ENCODE measurements at places on chromosomes 2 and 18.

DNA sequence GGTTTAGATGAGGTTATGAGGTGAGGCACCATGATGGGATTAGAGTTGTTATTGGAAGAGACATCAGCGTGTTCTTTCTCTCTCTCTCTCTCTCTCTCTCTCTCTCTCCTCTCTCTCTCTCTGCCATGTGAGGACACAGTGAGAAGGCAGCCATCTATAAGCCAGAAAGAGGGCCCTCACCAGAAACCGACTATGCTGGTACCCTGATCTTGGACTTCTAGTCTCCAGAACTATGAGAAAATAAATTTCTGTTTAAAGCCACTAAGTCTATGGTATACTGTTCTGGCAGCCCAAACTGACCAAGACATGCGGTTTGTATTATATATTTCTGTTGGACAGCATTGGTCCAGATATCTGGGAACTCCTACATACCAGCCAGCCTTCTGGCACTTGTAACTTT, 3.5 kb upstream of the LIPG start:
- DNase-seq, result no peak

DNA sequence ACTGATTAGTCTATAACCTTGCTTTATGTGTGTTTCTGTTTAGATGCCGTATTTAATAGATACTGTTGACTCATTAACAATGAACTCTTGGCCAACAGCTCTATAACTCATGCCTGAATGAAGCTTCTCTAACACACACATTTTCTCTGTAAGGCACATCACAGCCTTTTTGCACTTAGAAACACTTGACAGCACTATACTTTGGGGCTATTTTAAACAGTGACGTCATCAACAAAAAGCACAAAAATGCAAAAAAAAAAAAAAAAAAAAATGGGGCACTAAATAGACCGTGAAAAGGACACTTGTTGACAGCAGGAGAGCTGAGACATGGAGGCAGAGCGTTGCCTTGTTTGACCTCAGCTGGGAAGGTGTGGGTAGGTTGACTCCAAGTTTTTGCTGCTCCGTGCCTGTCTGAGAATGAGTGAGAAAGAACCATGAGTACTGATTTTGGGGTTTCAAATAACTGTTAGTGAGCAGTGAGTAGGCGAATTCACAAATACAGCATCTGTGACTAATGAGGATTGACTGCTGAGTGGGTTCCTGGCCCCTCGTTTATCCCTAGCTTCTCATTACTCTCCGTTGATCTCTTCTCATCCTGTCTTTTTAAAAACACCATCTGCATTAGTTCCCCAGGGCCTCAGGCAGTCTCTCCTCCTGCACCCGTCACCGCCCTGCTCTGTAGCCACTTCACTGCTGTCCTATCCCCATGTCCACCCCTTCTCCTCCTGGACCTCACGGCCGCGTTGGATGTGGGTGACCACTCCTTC, 24.4 kb downstream of the SPP2 start:
- no peak for DNase-seq

DNA sequence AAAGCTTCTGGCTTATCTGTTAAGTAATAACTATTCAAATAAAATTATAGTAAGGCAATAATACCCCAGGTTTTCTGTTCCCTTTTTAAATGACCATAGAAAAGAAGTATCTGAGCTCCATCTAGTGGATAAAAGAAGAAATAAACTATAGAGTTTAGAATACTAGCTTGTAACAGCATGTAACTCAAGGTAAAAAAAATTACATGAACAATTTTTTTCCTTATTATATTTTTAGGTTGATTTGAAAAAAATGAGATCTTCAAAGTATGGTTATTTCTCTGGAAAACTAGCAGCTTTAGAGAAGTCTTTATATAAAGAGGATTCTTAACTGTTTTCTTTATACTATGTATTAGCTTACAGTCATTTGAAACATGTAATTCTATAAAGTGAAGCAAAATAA, 58.1 kb downstream of the NCKAP1 start:
- DNase-seq, result peak; percentile 21

DNA sequence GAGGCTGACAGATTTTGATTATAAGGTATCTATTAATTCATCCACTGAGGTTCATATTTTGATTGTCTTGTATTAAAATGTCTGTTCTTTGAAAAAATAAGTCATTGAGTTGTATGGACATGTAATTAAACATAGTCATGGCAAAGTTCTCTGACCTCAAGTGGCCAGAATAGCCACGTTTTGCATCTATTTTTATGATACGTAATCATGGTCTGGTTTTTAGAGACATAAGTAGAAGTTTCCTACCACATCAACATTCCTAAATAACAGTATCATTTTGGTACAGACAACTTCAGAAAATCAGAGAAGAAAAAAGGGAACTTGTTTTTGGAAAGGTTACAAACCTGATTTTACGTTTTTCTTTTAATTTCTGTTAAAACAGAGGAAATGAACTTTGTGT, 47.6 kb downstream of the COL5A2 start:
- DNase-seq, result no peak

DNA sequence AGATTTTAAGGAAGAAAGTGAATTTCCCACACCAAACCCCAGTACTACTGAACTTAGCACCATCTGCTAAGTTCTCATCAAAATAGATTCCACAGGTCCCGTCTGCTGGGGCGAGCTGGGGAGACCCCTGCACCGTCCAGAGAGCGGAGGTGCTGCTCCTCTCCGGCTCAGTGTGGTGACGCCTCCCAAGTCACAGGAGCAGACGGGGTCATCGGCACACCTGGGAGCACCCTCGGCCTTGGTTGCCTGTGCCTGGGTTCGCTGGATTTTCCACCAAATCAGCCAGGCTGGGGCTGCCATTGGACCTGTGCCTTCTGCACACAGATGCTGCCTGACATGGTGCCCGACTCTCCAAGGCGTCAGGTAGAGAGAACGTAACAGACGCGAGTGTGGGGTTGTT, 141.3 kb downstream of the PXDN start:
- no peak for DNase-seq

DNA sequence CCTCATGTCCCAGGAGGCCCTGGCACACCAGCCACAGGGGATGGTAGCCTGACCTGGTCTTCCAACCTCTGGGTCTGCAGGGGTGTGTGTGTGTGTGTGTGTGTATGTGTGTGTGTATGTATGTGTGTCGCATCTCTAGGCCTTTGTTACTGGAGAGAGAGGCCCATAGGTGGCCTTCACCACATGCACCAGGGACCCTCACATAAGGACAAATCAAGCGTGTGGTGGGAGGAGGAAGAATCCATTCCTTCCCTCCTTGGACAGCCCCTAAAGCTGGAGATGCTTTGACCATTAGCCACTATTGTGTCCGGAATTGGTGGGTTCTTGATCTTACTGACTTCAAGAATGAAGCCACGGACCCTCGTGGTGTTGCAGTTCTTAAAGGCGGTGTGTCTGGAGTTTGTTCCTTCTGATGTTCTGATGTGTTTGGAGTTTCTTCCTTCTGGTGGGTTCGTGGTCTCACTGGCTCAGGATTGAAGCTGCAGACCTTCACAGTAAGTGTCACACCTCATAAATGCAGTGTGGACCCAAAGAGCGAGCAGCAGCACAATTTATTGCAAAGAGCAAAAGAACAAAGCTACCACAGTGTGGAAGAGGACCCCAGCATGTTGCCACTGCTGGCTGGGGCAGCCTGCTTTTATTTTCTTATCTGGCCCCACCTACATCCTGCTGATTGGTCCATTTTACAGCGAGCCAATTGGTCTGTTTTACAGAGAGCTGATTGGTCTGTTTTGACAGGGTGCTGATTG, 104.1 kb downstream of the DDX1 start:
- DNase-seq, result no peak

GRCh38 chr2:172387361-172387760, 40.0 kb upstream of the ITGA6 start:
- no peak for DNase-seq

GRCh38 chr2:24824966-24825882, 32.0 kb downstream of the CENPO start:
- peak; percentile 41 for DNase-seq

DNA sequence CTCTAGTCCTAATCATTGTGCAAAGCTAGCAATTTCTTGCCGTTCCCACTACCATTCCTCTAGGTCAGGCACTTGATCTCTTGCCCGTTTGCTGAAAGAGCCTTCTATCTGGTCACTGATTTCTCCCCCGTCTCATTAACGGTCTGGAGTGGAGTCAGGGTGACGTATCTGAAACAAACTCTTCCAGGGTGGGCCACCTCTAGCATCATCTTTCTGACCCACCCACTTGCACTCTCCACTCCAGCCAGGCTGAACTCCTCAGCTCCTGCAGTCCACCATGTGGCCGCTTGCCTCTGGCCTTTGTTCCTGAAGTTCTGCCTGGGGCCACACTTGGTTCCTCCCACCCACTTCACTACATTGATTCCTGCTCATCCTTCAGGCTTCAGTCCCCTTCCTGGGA, 13.3 kb downstream of the BCL2 start:
- DNase-seq, result no peak

GRCh38 chr2:234587341-234588053, 90.6 kb upstream of the ARL4C start:
- no peak for DNase-seq

- DNase-seq, result no peak
These were observed 637.1 kb upstream of the CHAC2 start for GRCh38 chr2:53130441-53130943.

GRCh38 chr2:37469126-37469525, 124.7 kb downstream of the QPCT start:
- no peak for DNase-seq

DNA sequence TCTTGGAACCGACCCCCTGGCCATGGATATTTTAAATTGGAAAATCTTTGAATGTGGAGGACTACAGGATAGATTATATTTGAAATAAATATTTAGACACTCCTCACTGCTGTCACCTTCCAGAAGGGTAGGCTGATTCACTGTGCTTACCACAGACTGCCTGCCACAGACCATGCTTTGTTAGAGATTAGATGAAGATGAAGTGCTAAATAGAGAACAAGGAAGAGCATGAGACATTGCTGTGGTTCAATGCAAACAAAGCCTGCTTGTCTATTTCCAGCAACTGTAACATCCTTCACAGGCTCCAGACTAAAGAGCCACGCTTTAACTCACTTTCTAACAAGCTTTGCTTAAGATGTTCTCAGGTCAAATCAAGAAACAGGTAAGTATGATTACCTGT, 81.0 kb upstream of the TMEM17 start:
- DNase-seq, result no peak

GRCh38 chr2:229920011-229920641, 1.7 kb downstream of the TRIP12 start:
- peak; percentile 58 for DNase-seq

- DNase-seq, result peak; percentile 44
These were observed 4.7 kb upstream of the HPCAL1 start for GRCh38 chr2:10297959-10298531.

DNA sequence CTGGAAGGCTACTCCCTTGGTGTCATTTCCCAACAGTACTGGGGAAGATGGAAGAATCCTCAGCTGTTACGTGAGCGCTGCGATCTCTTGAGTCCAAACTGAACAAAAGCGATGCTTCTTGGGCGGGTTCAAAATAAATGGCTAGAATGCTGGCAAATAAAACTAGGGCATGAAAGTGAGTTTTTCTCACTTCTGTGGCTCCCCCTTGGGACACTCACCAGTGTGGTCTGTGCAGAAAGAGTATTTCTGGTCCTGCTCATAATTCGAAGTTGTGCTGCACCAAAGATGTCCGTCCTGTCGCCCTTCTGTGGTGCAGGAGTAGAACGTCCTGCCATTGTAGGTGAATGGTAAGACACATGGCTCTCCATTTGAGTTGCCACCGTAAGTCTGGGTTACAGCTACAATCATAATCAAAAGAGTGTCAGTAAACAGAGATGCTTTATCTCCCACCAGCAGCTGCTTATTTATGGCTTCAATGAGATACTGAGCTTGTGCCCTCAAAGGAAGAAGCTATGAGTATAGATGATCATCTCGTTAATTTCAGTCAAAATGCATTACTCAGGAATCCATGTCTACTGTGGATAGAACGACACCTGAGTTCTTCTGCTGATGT, 11.8 kb downstream of the FN1 start:
- no peak for DNase-seq

- DNase-seq, result peak; percentile 18
These were observed 133.1 kb upstream of the PELI1 start for GRCh38 chr2:64277101-64277849.

- no peak for DNase-seq
These were observed 309.2 kb downstream of the AGAP1 start for GRCh38 chr2:235803028-235803427.

- no peak for DNase-seq
These were observed 49.3 kb downstream of the DNMT3A start for GRCh38 chr2:25292408-25292807.

DNA sequence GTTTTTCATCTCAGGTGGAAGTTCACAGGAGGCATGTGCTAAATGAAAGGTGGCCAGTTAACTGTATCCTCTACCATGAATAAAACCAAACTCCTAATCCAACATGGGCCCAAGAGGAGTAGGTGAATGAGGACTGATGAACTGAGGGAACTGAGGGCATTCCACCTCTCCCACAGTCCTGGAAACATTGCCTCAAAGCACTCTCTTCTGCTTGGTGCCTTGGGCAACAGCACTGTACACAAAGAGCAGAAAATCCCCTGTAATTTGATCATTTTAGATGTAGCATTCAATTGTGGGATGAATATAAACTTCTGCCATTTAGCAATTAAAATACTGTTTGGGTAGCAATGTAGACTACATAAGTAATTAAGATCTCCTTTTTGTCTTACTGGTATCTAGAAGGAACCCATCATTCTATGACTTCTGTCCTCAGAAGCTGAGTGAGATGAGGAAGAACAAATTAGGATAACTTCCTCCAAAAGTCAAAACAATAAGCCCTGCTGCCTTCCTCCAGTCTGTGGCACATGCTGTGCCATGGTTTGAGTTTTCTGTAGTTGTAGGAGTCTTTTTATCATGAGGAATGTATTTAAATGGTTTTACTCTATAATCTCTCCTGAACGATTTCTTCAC, 86.7 kb upstream of the ZEB2 start:
- no peak for DNase-seq

- no peak for DNase-seq
These were observed 34.7 kb downstream of the PTPN18 start for GRCh38 chr2:130390460-130391057.

DNA sequence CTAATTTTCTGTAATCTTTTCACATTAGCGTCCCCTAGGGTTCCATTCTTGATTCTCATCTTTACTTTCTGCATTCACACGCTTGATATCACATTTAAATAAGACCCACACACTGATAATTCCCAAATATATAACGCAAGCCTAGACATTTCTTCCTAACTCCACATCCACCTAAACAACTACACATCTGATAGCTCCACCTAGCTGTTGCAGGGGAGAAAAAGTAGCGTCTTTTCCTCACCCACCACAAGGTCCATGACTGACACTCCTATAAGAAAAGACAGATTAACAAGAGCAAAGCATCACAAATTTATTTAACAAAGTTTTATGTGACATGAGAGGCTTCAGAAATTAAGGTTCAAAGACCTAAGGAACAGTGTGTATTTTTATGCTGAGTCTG, 862.2 kb upstream of the DDX18 start:
- no peak for DNase-seq
